ENCODE measurements at places on chromosomes 5 and 9. TPM values are rescaled to one million over a fixed set of nuclear protein-coding genes. Genes with fewer than 3 reads are reported as not detected.

- peaks cover 53% of the 10 kb centered on the region for H3K4me1 ChIP-seq
- H3K27ac ChIP-seq = peak overlapping the region; percentile 58
- H3K27me3 ChIP-seq = no peaks in the 10 kb centered on the region
- no peak overlapping the region for H3K4me3 ChIP-seq
- no peak for DNase-seq
These were observed 41.2 kb upstream of the SPRY4 start for GRCh38 chr5:142366007-142366406.

DNA sequence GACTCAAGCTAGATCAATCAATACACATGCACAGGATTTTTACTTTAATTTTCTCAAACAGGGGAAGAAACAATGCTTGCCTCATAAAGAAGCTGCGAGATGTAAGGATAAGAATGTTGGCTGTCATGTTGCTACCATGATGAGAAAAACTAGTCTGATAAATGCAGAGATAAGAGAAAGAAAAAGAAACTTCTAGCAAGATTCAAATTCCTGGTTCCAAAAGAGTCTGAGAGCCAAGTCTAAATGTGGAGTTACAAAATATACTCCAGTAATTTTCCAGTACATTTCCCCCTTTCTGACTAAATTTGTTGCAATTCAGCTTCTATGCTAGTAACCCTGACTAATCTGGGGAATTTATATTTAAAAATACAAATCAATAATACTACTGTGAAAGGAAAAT lies 10.4 kb upstream of the ANXA1 start:
- no peak overlapping the region for H3K27ac ChIP-seq
- H3K36me3 ChIP-seq = no peaks in the 10 kb centered on the region
- H3K27me3 ChIP-seq = no peaks in the 10 kb centered on the region
- DNase-seq = no peak

- H3K36me3 ChIP-seq = peaks cover 6% of the 10 kb centered on the region
- no peak overlapping the region for H3K27ac ChIP-seq
- H3K27me3 ChIP-seq = no peaks in the 10 kb centered on the region
- H3K4me1 ChIP-seq = no peaks in the 10 kb centered on the region
- no peak overlapping the region for H3K4me3 ChIP-seq
- DNase-seq = no peak
These were observed 538.5 kb upstream of the DMAC1 start for GRCh38 chr9:8337834-8338766.

DNA sequence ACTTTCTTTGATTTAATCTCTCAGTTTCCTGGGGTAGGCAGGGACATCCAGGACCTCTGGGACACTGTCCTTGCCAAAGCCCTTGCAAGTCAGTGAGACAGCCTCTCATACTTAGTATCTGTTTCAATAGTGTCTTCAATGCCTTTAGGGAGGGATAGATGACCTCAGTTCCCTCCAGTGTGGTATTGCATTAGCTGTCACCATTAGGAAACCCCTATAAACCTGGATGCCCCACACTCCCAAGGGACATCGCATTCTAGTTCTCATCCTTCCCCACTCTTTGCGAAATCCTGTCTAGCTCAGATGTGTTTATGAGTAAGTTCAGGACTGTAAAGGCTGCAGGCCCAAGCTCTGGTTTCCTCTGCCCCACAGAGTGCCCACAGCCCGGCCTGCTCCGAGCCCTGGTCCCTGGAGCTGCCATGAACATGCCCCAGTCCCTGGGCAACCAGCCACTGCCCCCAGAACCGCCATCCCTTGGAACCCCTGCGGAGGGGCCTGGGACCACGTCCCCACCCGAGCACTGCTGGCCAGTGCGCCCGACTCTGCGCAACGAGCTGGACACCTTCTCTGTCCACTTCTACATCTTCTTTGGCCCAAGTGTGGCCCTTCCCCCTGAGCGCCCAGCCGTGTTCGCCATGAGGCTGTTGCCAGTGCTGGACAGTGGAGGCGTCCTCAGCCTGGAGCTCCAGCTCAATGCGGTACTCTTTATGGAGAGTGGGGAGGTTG lies 13.2 kb downstream of the TMEM8B start:
- no peak for DNase-seq
- no peaks in the 10 kb centered on the region for H3K36me3 ChIP-seq
- H3K27me3 ChIP-seq = peaks cover 40% of the 10 kb centered on the region
- peaks cover 37% of the 10 kb centered on the region for H3K4me1 ChIP-seq
- no peak overlapping the region for H3K4me3 ChIP-seq
- H3K27ac ChIP-seq = no peak overlapping the region

DNA sequence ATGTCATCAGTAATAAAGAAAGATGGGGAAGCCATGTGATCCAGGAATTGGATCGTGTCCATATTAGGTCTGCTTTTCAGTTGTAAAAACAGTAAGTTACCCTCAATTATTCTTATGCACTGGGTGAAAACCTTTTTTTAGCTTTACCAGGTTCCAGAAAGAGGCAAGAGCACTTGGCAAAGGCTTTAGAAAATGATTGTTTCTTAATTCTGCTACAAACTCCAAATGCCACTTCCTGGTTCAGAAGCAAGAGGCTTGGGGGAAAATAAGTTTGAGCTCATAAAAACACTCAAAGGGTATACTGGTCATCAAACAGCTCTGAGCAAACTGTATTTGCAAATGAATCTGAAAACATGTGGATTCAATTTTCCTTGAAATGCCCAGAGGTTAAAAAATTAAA lies 615.6 kb downstream of the EBF1 start:
- no peaks in the 10 kb centered on the region for H3K27me3 ChIP-seq
- H3K4me3 ChIP-seq = no peak overlapping the region
- peaks cover 29% of the 10 kb centered on the region for H3K4me1 ChIP-seq
- no peak overlapping the region for H3K27ac ChIP-seq
- no peak for DNase-seq

DNA sequence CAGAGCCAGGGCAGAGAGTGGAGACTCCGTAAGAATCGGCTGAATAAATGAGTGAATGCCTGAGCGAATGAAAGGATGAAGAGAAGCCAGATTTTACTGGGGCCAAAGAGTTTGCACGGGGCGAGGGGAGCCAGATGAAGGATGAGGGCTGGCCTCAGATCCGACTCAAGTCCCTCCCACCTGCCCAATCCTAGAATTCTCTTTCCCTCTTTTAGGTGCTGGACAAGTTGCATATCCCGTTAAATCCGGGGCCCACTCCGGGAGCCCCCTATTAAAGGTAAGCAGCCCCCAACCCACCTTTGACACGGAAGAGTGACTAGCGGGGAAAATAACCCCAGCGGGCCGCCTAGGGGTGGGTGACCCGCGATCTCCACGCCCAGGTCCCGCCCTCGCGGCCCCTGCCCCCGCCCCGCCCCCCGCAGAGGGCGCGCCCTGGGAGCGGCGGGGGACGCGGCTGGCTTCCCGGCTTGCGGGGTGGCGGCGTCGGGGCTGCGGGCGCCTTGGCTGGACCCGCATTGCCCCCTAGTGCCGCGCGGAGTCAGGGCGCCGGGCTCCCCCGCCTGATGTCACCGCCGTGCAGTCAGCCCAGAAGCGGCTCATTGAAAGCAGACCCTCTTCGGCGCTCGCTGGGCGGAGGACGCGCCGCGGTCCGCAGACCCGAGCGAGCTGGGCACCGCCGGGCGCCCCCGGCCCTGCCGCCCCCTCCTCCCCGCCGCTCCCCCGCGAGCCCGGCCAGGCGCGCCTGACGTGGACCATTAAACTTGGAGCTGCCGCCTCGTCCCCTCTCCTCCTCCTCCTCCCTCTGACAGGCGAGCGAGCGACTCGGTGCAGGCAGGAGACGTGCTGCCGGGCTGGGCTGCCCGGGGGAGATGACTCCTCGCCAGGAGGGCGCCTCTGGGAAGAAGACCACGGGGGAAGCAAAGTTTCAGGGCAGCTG lies at the start of gene ADRA1B:
Gene ADRA1B (plus strand): TSS at position 579 of the 937 bp plus-strand sequence. CDS start 424 bp downstream, outside the sequence.
- peaks cover 9% of the 10 kb centered on the region for H3K4me1 ChIP-seq
- H3K36me3 ChIP-seq = no peaks in the 10 kb centered on the region
- no peak within 1 kb of the TSS for H3K27ac ChIP-seq
- H3K4me3 ChIP-seq = peak within 1 kb of the TSS; percentile 78
- peak; percentile 80 for DNase-seq

DNA sequence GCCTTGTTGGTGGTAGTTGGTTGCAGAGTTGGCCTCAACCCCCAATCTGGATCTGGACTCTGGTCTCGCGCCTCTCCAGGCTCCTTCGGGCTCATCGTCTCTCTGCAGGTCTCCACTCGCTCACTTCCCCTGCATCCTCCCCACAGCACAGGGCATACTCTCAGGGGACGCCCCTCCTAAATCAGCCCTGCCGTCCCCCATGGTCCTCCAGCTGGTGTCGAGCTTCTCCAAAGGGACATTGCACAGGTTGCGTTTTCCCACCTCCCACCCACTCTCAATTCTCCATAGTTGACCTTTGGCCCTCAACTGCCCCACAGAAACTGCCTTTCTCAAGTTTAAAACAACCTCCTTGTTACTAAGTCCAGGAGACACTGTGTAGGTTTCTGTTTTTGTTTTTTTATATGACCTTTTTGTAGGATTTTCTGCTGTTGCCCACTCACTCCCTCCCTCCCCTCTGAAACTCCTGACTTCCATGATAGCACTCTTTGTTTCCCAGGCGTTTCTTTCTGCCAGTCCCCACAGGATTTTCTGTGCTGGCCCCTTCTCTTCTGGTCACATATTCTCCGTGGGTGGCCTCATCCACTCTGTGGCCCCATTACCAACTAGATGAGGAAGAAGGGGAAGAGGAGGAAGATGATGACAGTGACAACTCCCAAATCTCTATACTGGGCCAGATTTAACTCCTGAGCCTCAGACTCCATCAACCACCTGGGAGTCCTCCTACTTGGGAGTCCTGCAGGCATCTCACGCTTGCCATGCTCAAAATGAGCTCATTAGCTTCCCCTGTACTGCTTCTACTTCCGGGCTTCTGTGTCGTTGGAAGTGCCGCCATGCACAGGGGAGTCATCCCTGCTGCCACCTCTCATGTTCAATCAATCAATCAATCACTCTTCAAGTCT lies 50.3 kb downstream of the ALG2 start:
- H3K36me3 ChIP-seq = no peaks in the 10 kb centered on the region
- H3K4me1 ChIP-seq = peaks cover 65% of the 10 kb centered on the region
- DNase-seq = no peak
- H3K27me3 ChIP-seq = peaks cover 18% of the 10 kb centered on the region

GRCh38 chr5:170493028-170493820 lies 10.6 kb upstream of the KCNIP1 start:
- H3K4me1 ChIP-seq = peaks cover 12% of the 10 kb centered on the region
- no peak overlapping the region for H3K4me3 ChIP-seq
- H3K27ac ChIP-seq = no peak overlapping the region
- no peak for DNase-seq
- H3K36me3 ChIP-seq = no peaks in the 10 kb centered on the region

DNA sequence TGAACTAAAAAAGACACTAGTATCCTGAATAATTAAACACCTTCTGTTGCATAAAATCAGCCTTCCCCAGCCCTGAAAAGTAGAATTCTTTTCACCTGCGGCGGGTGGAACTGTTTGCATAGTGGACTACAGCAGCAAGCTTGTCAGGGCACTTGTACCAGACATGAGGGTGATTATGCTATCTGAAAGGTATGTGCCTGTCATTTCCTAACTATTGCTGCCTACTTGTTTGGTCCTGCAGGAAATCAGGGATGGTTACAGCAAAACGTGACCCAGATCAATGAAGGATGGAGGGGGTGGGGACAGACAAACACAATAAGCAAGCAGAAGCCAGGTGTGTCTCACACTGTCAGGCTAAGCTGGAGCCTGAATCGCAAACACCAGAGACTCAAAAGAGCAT lies 385.6 kb downstream of the MLLT3 start:
- peaks cover 25% of the 10 kb centered on the region for H3K36me3 ChIP-seq
- H3K4me3 ChIP-seq = no peak overlapping the region
- peaks cover 9% of the 10 kb centered on the region for H3K27me3 ChIP-seq
- peaks cover 6% of the 10 kb centered on the region for H3K4me1 ChIP-seq
- DNase-seq = no peak

The CNTNAP3B gene
- 1.2 TPM for total RNA-seq

The PKN3 gene
- total RNA-seq = 24.1 TPM

The GMCL2 gene
- total RNA-seq = not detected

The OR13D1 gene
- total RNA-seq = not detected

The IL9 gene
- not detected for total RNA-seq

All from WTC11 (cell line).